CD4-positive, alpha-beta memory T cell (primary cell): ENCODE measurements at places on chromosomes 6 and 20.

- no peak for DNase-seq
Measured at GRCh38 chr20:43046966-43047365, 142.7 kb downstream of the PTPRT start.

DNA sequence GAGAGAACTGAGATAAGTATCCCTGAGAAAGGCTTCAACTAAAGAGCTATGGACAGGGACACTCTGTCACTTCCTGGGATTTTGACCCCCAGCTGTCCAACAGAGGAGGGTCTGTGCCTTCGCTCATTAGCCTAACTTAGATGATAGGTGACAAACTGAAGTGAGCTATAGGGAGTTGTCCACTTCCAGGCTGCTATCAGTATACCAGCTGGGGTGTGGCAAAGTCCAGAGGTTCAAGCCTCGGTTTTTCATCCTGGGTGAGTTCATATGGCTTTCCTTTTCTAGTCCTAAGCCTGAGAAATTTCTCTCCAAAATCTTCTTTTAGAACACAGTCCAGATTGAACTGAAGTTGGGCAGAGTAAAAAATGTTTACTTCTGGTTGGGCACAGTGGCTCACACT is 5.9 kb upstream of the PAQR8 start:
- DNase-seq, result no peak

- no peak for DNase-seq
Measured at GRCh38 chr20:51182571-51182970, 159.7 kb upstream of the KCNG1 start.

GRCh38 chr6:45718131-45718530 is 297.5 kb downstream of the CLIC5 start:
- no peak for DNase-seq

GRCh38 chr6:159862103-159862502 is 28.7 kb upstream of the MAS1 start:
- peak; percentile 35 for DNase-seq

GRCh38 chr20:38867062-38867359 is 59.2 kb upstream of the FAM83D start:
- DNase-seq, result no peak

DNA sequence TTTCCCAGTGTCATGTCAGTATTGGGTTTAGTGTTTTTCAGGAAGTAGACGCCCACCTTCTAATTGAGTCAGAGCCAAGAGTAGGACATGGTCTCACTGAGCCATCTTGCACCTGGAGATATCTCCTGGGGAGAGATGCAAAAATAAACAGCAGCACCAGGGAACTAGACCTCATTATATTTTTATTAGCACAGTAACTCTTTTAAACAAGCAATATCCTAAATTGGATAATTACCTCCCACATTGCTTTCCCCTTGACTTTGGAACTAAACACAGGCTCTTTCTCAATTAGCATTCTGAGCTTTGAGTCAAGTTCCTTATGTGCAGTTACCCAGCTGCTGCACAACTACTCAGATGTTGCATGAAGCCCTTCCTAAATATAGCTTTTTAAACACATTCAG is 175.4 kb downstream of the IBTK start:
- no peak for DNase-seq

GRCh38 chr6:46734867-46735719 is at the start of gene PLA2G7:
PLA2G7 (minus strand) TSS chr6:46735375; CDS start chr6:46722891, 12,484 bp downstream.
- DNase-seq, result no peak

DNA sequence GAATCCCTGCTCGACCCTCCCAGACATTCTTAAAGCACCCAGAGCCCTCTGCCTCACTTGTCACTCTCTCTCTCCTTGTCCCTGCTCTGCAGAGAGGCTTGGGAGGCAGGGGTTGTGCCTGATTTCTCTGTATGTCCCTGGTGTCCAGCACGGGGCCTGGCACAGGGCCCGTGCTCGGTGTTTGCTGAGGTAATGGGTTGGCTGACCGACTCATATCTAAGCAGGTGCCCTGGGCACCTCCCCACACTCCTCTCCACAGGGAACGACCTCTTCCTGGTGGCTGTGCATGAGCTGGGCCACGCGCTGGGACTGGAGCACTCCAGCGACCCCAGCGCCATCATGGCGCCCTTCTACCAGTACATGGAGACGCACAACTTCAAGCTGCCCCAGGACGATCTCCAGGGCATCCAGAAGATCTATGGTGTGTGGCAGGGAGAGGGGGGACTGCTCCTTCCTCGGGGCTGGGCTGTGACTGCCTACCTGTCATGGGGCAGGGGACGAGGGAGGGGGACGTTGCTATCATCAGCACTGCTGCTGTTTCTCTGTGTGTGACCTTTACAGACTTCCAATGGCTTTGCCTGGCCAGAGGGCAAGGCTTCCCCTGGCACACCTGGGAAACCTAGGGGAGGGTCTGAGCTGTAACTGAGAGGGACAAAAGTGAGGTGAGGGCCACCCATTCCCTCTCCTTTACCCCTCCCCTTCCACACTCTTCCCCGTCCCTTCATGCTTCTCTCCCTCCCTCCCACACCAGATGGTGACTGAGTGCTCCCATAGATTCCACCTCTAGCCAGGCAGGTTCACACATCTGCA is 14.2 kb downstream of the MMP24OS start:
- DNase-seq, result no peak

GRCh38 chr20:37901240-37901639 is 1.7 kb upstream of the VSTM2L start:
- DNase-seq, result no peak

DNA sequence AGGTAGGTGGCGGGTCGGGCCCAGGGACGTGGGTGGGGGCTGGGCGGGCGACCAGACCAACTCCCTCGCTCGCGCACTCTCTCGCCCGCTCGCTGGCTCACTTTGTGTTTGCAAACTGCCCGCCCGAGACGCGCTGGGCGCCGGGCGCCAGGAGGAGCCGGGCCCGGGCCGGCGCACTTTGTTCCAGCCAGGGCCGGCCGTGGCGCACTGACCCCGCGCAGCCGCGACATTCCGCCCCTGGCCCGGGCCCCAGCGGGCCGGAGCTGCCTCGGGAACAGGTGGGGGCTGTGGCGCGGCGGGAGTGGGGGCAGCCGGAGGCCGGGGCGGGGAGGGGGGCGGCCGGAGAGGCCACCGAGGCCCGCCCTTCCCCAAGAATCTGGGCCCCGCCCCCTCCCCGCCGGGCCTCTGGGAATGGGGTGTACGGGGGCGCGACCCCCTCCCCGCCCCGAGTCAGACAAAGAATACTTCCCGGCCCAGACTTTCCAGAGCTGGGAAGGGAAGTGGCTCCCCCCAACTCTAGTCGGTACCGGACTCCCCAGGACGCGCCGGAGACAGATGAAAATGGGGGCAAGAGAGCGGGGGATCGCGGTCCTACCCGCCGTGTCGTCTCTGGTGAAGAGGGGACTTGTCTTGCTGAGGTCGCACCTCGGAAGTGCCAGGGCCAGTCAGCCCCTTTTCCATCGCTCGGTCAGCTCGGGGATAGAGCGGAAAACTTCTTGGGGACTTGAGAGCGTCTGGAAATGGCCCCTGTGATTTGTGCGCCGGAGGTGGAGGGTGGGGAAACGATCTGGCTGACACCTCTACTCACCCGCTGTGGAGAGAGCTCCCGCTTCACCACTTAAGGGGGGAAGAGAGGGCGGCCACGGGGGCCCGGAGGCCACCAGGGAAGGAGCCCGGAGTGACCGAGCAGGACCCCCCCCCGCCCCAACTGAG is 951 bp downstream of the FOXP4 start:
- DNase-seq, result no peak

- no peak for DNase-seq
Measured at GRCh38 chr6:163474581-163474980, 60.1 kb downstream of the QKI start.

DNA sequence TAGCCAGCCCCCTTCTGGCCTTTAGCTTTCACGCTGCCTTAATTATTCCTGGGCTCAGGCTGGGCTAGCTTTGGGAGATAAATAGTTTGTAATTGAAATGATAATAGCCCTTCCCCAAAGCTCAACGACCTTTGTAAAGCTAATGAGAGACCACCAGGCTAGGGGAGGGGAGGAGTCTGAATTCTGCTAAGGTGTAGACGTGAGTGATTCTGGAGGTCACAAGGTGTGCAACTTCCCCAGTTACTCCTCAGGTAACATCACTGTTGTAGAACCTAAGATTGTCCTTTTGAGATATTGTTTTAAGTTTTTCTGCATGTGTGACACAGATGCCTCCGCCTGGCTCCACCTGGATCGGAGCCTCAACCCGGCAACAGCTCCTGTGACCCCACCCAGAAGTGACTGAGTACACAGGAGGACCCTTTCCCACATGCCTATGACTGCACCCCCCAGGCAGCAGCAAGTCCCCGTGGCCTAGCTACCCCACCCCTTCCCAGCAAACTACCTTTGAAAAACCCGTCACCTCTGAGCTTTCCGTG is 5.8 kb upstream of the GPR31 start:
- no peak for DNase-seq

DNA sequence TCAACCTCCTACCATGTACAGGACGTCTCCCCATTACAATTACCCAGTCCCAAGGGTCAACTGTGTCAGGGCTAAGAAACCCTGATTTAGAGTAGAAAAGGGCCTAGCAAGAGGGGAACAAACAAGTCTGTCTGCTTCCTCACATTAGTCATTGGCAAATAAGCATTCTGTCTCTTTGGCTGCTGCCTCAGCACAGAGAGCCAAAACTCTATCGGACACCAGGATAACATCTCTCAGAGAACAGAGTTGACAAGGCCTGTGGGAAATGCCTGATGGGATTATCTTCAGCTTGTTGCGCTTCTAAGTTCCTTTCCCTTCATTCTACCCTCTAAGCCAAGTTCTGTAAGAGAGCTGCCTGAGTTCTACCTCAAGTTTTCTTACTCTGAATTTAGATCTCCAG is 19.0 kb upstream of the VSX1 start:
- no peak for DNase-seq

GRCh38 chr6:88574651-88575050 is 388.8 kb downstream of the RNGTT start:
- no peak for DNase-seq

- DNase-seq, result no peak
Measured at GRCh38 chr6:43402820-43403219, 24.5 kb upstream of the ABCC10 start.

DNA sequence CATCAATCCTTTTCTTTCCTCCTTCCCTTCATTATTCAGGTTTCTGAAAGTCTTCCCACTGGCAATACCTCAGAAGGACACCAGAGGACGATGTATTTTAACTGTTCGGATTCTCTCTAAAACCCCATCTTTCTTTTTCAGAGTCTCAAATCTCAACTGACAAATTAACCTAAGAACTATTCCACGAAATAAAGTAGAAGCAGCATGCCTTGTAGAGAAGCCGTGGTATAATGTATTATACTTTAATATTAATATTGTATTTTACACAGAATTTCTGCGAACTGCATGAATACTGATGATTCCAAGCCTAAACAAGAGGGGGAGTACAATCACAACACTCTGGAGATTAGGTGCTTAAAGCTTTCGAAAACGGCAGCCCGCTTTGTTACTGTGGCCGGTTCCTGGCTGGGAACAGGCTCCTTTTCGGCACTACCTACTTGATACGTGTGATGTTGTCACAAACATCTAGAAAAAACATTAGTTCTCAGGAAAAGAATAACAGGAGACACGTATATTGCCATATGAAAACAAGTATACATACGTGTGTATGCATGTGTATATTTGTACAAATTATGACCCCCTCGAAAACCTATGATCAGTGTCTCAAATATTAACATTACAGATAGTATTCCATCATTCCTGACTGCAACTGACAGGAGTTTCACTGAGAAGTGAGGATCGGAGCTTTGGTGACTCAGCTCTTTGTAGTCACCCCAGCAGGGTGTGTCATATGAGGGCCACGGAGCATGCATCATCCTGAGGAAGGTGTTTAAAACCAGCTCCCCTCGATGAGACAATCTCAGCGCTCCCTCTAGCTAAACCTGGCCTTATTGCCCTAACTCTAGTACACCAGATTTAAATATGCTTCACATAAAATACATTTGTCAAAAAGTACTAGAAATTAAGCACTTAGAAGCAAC is 319.7 kb upstream of the TCF21 start:
- DNase-seq, result no peak

DNA sequence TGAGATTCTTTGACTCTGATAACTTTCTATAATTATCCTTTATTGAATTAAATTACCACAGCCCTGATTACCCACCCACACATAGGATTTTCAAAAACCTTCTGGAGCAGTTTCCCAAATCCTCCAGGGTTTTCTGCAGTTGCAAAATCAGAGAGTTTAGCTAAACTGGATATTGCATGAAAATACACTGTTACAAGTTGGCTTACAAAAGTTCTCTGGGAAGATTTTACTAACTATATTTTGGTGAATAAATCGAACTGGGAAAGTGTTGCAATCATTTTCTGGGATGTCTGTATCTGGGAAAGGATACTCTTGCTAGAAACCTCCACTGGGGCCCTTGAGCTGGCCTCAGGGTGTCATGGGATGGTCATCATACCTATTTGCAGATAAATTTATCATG is 97.6 kb upstream of the STMND1 start:
- DNase-seq, result no peak

DNA sequence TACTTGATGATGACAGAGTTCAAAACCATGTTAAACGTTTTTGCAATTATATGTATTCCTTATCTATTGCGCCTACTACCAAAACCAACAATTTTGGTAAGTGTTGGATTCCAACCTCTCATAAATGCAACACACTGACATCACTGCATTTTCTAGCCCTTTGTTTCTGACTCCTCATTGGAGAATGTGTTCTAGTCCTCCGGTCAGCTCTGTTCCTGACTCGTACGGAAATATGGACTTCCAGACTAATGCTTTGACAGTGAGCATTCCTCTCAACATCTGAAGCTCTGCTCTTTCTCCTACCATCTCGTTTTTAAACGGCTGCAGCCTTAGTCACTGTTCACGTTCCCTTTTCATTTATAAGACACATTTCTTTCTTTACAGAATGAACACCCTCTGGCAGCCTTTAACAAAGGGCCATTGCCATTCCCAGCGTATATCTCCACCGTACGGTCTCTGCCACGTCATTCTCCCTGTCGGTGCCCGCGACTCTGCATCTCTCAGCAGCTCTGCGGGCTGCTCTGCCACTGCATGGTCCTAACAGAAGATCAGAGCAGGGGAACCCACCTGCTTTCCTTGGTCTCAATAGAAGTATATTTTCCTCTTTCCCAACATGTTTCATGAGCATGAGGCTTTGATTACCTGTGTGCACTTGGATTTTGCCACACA is 103.0 kb upstream of the SYNDIG1 start:
- DNase-seq, result no peak

- no peak for DNase-seq
Measured at GRCh38 chr6:81304466-81304865, 448.0 kb downstream of the TENT5A start.

- no peak for DNase-seq
Measured at GRCh38 chr6:41594326-41594725, 43.9 kb upstream of the MDFI start.

DNA sequence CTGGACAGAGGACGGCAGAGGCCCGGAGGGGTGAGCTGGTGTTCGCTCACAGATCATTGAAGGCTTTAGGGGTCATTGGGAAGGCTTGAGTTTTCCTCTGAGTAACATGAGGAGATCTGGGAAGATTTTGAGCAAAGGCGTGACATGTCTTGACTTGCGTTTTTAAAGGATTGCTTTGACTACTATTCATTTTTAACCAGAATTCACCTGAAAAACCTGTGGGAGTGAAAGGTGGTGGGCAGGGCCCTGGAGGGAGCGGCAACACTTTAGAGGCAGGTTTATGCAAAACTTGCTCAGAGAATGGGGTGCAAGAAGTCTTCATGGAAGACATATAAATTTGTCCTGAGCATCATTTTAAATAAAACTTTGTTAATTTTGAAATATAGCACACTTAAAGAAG is 72.2 kb upstream of the EEF1E1 start:
- no peak for DNase-seq
